ENCODE measurements at places on chromosomes 1 and 21. TPM values are rescaled to one million over a fixed set of nuclear protein-coding genes. Genes with fewer than 3 reads are reported as not detected.

DNA sequence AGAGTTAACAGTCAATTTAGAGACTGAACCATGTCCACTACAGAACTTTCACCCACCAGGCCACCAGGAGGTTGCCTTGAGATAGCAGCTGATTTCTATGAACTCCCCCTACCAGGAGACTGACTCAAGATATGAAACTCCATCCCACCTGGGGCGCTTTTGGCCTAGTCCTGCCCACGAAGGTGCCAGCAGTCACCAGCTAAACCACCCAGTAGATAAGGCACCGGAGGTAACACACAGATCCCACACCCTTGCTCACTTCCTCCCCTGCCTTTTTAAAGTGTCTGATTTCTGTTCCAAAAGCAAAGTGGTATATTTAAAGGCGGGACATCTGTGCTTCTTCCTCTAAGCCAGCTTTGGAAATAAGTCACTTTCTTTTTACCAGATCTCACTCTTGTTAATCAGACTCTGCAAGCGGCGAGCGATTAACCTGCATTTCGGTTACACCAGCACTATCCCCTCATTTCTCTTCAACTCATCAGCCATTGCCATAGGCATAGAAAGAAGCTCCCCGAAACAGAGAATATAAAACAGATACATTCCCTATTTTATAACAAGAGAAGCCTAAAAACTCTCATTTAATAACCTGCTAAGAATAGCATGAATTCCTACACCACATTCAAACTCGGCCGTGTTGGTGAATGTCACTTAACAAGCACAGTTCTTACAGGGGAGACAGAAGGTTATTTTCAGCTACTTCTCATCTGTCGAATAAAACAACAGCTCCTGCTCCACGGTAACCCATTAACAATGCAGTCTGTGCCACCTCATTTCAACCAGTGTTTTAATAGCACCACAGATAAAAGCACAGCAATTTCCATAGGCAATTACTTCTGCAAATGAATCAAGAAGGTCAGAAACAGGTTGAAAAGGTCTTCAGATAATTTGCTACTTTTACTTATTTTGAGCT is 318.1 kb downstream of the KCNH1 start:
- DNase-seq: no peak

GRCh38 chr21:44273046-44273445 is 11.3 kb upstream of the DNMT3L start:
- DNase-seq: no peak

- no peak for DNase-seq
These were observed 33.5 kb downstream of the CTBS start for GRCh38 chr1:84540759-84541158.

The CCDC185 gene
- not detected for total RNA-seq

The KCNJ6 gene
- not detected for total RNA-seq

All from activated T-cell treated with anti-CD3 and anti-CD28 coated beads, Interleukin-2, amount 50 U/mL, for 72 hours (primary cell).